GOT3 (cell line): ENCODE measurements at places on chromosomes 13 and 19.

DNA sequence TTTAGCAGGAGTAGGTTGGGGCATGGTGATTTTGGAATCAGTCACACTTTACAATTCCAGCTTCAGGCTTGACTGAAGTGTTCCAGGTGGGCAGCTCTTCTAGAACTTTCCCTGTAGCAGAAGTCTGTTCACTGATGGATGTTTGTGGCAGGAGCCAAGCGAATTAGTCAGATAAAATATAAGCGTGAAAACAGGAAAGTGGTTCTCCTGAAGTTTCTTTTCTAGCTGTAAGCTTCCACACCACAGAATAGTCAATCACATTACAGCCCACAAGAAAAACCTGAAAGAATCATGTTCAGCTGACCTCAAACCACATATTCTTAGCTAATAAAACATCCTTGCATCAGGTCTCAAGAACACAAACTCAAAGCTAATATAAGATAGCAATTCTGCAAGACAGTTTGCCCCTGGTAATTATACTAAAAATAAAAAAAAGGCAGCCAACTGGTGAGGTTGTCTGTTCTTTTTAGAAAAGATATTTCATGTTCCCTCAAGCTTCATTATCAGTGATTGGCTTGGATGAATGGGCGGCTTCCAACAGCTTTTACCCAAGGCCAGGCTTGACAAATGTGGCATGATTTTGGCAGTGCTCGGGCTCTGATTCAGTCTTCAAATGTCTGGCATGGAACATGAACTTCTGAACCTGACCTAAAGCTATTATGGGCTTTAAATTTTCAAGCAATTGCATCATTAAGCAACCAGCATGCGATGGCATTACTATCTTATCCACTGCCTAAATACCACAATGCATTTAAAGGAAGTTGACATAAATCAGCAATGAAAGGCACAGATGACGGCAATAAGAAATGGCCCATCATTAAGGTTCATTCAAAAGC lies 136.8 kb downstream of the DCLK1 start:
- DNase-seq, result peak; percentile 17

DNA sequence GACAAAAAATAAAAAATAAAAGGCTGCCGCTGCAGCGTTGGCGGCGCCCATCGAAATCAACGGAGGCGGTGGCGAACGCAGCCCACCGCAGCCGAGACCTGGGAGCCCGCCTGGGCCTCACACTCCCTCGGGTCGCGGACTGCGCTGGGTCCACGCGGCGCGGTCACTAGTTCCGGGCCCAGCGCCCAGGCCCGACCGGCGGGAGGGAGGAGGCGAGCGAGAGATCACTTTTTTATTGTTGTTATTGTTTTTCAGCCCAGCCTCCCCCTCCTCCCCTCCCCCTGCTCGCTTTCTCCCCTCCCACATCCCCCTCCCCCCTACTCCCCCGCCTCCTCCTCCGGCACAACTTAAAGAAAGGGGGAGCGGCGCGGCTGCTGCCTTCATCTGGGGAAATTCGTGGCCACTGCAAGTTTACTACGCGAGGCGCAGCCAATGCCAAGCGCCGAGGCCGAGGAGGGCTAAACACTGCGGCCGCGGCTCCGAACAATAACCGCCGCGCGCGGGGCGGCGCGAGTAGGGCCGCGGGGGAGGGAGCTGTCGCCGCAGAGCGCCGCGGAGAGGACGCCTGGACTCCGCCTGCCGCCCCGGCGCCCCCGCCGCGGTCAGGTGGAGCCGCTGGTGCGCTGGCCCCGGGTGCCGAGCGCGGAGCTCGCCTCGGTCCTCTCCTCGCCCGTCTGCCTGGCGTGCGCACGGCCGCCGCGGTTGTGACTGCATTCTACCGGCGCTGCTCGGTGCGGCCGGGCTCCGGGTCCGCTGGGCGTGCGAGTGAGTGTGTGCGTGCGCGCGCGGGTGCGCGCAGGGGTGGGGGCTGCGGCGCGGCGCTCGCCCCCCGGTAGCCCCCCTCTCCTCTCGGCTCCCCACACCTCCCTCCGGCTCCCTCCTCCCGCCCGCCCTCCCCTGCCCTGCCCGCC lies 505 bp upstream of the ZIC2 start:
- no peak for DNase-seq

- DNase-seq, result no peak
Observed at GRCh38 chr19:6652805-6653094, 17.2 kb downstream of the TNFSF14 start.

- DNase-seq, result no peak
Observed at GRCh38 chr19:57841122-57841763, 8.4 kb upstream of the ZNF587 start.

- DNase-seq, result no peak
Observed at GRCh38 chr19:41868120-41868988, 8.3 kb downstream of the RPS19 start.

DNA sequence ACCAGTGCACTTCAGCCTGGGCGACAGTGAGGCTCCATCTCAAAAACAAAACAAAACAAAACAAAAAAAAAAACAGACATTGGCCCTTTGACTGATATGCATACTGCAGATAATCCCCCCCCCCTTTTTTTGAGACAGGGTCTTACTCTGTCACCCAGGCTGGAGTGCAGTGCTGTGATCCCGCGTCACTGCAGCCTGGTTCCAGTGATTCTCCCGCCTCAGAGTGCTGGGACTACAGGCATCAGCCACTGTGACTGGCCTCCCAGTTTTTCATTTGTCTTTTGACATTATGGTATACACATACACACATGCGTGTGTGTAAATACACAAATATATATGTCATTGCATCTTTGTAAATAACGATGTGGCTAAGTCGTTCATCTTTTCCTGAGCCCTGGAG lies 61.8 kb downstream of the ATP11A start:
- DNase-seq, result no peak

- peak; percentile 33 for DNase-seq
Observed at GRCh38 chr19:47598407-47599349, 10.3 kb upstream of the BICRA start.

GRCh38 chr19:30966486-30966885 lies 382.8 kb downstream of the TSHZ3 start:
- DNase-seq, result no peak

DNA sequence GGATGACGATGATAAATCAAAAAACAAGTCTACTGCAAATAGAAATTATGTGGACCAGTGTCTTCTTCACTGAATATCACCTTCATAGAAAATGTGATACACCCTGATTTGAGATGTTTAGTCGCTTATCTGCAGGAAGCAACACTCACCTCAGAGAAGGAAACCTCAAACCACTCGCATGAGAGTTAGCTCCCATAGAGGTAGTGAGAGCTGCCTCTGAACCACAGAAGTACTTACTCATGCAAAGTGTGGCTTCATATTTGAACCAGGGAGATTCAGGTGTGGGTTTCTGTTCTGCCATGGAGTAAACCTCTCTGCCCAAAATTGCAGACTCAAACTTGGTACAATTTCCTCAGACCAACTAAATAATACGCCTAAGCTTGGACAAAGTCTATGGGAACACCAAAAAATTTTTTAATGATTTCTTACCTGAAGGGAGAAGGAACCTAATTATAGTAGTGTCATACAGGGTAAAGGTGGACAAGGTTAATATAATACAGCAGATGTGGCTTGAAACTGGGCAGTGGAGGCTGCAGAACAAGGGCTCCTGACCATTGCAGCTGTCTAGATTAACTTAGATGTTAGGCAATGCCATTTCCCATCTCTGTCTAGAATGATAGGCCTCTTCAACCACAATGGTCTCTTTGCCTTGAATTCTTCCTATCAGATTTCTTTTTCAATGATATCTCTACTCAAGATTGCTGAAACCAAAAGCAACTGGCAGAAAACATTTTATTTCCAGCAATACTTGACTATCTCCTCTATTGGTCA lies 29.6 kb upstream of the RCBTB2 start:
- no peak for DNase-seq

DNA sequence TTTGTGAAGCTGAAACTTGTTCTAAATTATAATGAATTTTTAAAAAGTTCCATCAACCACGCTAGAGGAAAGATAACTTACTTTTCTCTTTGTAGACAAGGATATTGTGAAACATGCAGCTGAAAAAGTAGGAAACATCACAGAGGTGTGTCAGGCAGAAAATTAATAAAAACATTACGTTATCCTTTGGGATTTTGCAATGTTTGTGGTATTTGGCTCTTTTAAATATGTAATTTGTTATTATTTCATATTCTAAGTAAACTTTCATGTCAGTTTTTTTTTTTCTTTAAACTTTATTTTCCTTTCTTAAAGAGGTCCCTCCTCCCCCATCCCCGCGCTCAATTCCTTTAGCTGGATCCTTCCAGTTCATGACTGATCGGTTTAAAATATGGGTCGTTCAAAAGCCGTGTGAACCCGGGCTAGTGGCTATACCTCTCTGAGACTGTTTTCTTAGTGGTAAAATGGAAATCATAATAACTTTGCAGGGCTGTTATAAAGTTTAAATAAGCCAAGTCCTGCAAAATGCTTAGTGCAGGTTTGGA lies 740 bp upstream of the CCDC61 start:
- DNase-seq, result no peak

GRCh38 chr19:33280351-33280921 lies 21.9 kb downstream of the CEBPA start:
- no peak for DNase-seq

- no peak for DNase-seq
Observed at GRCh38 chr19:10965398-10965797, 4.6 kb downstream of the SMARCA4 start.

GRCh38 chr19:46911456-46911855 lies 50.7 kb downstream of the ARHGAP35 start:
- no peak for DNase-seq

GRCh38 chr13:26325876-26326275 lies 71.9 kb downstream of the CDK8 start:
- no peak for DNase-seq

- DNase-seq, result no peak
Observed at GRCh38 chr19:30630289-30631032, 258.3 kb downstream of the ZNF536 start.
